ENCODE measurements at places on chromosomes 5 and 9.

DNA sequence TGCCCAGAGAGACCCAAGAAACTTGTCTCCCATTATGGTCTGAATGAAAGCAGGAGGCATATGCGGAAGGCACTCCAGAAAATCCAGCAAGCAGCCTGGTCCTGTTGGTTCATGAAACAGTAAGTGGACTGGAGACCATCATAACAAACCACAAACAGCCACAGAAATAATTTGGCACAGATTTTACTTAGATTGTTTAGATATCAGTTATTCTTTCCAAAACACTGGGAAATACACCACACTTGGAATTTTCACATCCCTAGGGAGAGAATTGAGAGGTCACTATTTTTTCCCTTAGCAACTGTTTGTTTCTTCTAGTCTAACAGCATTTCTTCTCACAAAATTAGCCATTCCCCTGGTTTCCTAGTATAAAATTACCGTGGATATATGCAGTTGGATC lies 300.8 kb downstream of the OSTF1 start:
- no peak for DNase-seq

GRCh38 chr5:137441476-137441875 lies 57.6 kb downstream of the SPOCK1 start:
- no peak for DNase-seq

- DNase-seq = no peak
Measured at GRCh38 chr5:68196876-68197275, 18.7 kb upstream of the PIK3R1 start.

GRCh38 chr9:17045381-17045940 lies 89.4 kb upstream of the CNTLN start:
- DNase-seq = no peak

- DNase-seq = no peak
Measured at GRCh38 chr9:33202552-33203201, 35.5 kb upstream of the B4GALT1 start.

- DNase-seq = no peak
Measured at GRCh38 chr9:38376021-38376670, 16.4 kb upstream of the ALDH1B1 start.

- DNase-seq = no peak
Measured at GRCh38 chr9:116499434-116499833, 187.7 kb upstream of the TRIM32 start.

GRCh38 chr9:117093891-117094844 lies 320.7 kb downstream of the ASTN2 start:
- DNase-seq = no peak

DNA sequence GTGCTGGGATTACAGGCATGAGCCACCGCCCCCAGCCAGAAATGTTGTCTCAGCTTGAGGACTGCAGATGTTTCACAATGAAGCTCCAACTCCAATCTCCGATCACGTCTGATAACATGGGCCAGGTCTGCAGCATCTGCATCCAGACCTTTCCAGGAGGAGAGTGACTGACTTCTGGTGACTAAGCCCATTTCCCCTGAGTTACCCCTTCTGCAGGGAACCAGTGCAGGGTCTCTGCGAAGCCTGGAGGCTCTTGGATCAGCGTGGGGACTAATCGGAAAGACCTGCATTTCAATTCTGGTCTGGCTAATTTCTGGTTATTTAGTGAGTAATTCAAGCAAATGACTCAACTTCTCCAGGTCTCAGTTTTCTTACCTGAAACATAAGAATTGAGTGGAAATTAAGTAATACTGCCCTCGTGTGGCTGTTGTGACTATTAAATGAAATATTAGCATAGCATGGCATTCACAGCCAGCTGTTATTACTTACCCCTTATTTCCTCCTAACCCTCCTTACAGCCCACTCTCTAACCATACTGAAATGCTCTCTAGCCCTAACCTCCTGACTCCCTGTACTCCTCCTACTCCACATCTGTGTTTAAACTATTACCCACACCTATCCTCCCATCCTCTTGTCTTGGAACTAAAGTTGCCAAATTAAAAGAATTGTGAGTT lies 2.2 kb upstream of the GNPDA1 start:
- DNase-seq = peak; percentile 61

DNA sequence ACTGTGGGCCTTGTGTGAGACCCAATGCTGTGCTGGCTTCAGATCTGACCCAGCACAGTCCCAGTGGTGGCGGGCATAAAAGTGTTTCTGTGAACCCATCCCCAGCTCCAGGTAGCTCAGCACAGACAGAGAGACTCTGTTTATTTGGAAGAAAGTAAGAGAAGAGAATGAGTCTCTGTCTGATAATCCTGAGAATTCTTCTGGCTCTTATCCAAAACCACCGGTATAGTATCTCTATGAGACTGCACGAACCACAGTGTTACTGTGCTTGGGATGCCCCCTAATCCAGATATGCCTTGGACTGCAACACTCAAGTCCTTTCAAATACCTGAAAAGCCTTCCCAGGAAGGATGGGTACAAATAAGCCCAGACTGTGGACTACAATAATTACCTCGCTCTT lies 1660.8 kb upstream of the ACO1 start:
- no peak for DNase-seq

GRCh38 chr9:17810728-17811571 lies 232.1 kb downstream of the SH3GL2 start:
- DNase-seq = peak; percentile 18

DNA sequence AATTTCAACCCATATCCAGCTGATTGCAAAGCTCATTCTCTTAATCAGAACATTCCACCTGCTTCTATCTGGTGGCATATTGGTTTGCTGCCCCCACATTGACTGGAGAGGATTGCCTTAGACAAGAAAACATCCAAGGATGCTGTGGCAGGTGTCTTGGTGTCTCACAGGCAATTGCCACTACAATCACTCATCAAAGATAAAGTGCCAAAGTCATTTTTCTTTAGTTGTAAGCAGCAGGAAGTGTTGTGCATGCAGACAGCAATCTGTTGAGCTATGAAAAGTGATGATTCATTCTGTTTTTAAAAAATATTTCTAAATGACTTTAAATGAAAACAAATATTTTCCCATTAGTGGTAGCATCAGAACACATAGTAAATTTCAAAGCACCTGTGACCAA lies 53.9 kb downstream of the CDH6 start:
- DNase-seq = no peak

GRCh38 chr9:93598647-93599241 lies 22.4 kb downstream of the PHF2 start:
- no peak for DNase-seq

- DNase-seq = no peak
Measured at GRCh38 chr9:120767451-120767850, 25.8 kb downstream of the FBXW2 start.

- DNase-seq = no peak
Measured at GRCh38 chr5:173265433-173265832, 30.4 kb upstream of the NKX2-5 start.

- no peak for DNase-seq
Measured at GRCh38 chr5:177982956-177983355, 13.1 kb downstream of the PROP1 start.

GRCh38 chr5:178283520-178283919 lies 50.9 kb upstream of the PHYKPL start:
- no peak for DNase-seq

- no peak for DNase-seq
Measured at GRCh38 chr9:82406456-82407085, 418.0 kb downstream of the SPATA31D1 start.

Data from COLO829 (cell line).